ENCODE measurements at places on chromosomes 2 and 18.

GRCh38 chr18:3709205-3709604 is 259.2 kb downstream of the TGIF1 start:
- no peak for DNase-seq

GRCh38 chr2:238114851-238115660 is 14.9 kb downstream of the ESPNL start:
- no peak for DNase-seq

DNA sequence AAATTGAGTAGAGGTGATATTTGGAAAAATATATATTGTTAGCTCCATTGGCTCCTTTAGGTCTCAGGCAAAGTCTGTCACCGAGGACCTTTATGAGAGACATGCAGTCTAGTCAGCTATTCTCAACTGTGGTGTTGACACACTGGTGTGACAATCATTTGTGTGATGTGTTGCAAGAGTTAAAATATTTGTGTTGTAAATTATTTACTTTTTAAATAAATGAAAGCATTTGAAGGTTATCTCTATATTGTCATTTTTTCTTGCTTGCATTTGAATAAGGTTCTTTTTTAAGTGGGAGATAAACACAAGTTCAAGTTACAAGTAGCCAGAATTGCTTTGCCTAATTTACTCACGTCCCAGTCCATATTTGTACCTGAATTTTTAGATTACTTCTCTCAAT is 4.3 kb downstream of the REL start:
- no peak for DNase-seq

GRCh38 chr2:230203110-230203676 is 16.6 kb downstream of the SP110 start:
- peak; percentile 53 for DNase-seq

DNA sequence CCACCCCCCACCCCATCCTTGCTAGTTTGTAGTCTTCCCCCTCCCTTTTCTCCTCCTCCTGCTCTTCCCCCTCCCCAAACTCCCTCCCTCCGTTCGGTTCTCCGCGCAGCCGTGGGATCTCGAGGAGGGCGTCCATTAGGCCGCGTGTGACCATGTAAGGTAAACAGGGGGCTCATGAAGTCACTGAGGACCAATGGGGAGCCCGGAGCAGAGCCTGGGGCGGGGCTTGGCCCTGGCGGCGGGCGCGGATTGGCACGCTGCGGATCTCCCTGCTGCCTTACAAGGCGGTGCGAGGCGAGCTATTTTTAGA is 246 bp upstream of the KLF7 start:
- peak; percentile 97 for DNase-seq

- no peak for DNase-seq
These were observed 1.3 kb downstream of the NCAPH start for GRCh38 chr2:96336873-96337272.

DNA sequence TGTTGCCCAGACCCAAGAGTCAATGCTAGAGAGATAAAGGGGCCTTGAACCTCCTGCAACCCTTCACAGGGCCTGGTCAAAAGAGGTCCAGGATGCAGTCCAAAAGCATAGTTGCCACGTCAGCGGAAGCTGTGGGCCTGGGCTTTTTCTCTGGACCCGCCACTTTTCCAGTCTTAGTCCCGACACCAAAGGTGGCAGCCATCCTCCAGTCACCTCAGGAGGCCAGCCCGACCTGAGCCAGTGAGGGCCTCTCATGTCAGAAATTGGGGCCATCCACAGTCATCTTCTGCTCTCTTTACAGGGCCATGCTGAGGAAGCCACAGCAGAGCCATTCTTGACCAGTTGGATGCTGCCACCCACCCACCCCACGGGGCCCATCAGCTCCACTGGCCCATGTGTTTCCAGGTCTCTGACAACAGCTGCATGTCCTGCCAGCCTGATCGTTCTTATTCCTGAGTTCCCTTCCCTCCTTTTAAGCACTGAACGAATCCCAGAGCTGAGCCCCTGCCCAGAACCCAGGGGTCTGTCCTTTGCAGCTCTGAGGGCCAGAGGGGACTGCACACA is 34.1 kb upstream of the KLHL29 start:
- no peak for DNase-seq

DNA sequence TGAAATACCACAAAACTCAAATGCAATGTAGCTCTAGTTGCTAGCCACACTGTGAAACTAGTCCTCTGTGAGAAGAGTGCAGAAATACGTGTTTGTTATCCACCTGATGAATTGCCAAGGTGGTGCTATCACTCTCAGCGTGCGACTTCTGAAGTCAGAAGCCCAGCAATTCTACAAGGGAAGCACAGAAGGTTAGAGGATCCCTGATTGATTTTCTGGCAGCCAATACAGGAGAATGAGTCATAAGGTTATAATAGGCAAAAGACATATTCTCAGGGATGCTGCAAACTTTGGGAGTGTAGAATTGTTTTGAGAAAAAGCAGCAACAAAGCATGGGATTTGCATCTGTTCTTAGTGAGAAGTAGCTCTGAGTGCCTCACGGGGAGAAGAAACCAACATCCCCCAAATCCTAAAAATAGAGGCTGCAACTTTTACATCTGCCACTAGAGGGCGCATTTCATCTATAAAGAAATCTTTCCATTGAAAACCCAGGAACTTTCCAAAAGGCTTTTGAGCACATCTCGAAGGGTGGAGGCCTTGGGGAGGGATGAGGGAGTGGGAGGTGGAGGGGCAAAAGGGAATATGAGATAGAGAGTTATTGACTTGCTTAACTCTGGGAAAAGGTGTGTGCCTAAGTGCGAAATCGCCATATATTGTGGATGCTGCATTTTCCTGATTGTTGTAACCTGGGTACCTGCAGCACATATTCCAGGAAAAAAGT is 78.0 kb downstream of the TMEM182 start:
- DNase-seq = peak; percentile 33

- no peak for DNase-seq
These were observed 37.1 kb downstream of the ANKRD44 start for GRCh38 chr2:197273485-197273884.

GRCh38 chr18:48566589-48566988 is 27.8 kb downstream of the CTIF start:
- no peak for DNase-seq

- DNase-seq = no peak
These were observed 236.9 kb downstream of the PTPRM start for GRCh38 chr18:7803956-7804469.

DNA sequence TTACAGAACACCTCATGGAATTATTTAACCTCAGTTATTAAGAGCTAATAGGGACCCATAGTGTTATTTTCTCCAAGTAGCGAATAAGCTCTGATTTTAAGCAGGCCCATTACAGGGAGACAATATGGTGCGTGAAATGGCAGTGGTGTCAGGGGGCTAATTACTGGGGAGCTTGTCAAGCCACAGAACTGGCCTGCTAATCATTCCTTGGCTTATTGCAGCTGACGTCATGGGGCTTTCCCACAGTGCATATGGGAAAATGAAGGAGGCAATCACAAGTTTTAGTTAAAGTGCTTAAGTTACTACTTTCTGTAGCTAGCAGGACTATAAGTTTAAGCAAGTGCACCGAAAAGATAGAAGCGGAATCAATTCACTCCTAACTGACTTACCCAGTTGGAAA is 262.5 kb downstream of the TGIF1 start:
- no peak for DNase-seq

DNA sequence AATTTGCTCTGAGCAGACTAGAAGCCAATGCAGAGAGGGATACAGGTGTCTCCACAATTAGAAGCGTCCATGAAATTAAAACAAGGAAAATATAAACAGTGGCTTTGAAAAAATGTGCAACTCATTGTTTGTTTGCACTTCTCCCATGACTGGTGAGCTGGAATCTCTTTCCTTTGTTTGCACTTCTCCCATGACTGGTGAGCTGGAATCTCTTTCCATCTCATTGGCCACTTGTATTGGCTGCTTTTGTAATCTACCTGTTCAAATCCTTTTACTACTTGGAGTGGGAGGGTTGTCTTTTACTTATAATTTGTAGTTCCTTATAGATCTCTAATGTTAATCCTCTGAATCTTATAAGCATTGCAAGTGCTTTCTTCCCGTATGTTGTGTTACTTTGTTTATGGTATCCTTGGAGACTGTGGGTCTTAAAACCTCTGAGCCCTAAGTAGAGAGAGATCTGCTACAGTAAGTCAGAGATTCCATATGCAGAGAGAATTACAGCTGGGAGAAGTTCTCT is 94.1 kb downstream of the RTN4 start:
- DNase-seq = no peak

- DNase-seq = no peak
These were observed 27.5 kb upstream of the MSGN1 start for GRCh38 chr2:17788773-17789172.

GRCh38 chr2:132400169-132400900 is 16.3 kb upstream of the GPR39 start:
- no peak for DNase-seq

DNA sequence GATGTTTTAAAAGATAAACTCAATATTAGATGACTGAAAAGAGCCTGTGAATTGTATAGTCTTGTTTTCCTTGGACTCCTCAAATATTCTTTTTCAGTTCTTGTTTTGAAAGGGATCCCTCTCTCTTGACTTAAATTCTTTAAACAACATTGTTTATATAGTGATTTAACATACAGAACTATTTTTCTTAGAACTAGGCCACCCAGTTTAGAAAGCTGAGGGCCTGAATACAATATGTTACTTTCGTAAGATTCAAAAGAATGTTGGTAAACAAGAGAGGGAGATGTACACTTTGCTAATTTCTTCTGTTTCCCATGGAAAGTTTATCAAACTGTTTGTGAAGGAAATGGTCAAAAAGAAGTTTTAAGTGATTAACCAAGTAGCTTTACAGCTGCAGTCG is 5.5 kb upstream of the TSPYL6 start:
- DNase-seq = no peak

DNA sequence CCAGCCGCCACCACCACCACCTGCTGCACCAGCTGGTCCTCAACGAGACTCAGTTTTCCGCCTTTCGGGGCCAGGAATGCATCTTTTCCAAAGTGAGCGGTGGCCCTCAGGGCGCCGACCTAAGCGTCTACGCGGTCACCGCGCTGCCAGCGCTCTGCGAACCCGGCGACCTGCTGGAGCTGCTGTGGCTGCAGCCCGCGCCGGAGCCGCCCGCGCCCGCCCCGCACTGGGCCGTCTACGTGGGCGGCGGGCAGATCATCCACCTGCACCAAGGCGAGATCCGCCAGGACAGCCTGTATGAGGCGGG is 1.6 kb downstream of the LRATD1 start:
- DNase-seq = peak; percentile 35

GRCh38 chr2:216179015-216179414 is 69.9 kb downstream of the XRCC5 start:
- no peak for DNase-seq

DNA sequence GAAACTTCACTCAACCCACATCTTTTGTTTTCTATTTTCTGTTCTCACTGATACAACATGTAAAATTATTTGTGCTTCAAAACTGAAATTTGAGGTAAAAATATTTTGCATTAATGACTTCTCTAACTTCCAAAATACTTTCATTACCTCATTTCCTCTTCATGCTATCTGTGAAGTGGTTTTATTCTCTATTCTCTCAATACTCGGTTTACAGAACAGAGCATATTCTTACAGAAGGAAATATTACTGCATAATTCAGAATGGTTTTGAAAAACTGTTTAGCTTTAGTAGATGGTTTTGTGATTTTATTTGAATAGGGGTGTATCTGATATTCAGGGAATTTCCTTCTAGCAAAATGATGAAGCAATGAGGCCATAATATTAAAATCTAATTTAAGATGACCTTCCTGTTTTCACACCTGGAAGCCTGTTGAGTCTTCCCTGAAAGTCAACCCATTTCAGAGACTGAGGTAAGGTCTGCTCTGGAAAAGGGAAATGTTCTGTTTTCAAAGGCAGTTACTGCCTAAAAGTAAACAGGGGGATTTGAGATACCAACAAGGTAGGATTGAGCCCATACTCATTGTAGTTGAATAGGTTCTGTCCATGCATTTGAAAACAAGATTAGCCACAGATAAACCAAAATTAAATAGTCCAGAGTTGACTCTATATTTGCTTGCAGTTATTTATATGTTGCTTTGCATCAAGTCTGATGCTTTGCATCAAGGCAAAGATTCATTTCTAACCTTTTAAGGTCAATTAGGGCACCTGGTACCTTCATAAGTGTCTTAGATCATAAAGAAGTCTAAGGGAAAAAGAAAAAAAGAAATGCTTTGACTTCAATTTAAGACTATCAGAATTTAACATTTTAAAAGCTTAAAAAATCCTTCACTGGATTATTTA is 50.8 kb upstream of the PEX13 start:
- no peak for DNase-seq

- no peak for DNase-seq
These were observed 99.7 kb upstream of the CAVIN2 start for GRCh38 chr2:191946471-191947182.

All from GM20000 (cell line).